ENCODE measurements at places on chromosomes 5 and 9.

DNA sequence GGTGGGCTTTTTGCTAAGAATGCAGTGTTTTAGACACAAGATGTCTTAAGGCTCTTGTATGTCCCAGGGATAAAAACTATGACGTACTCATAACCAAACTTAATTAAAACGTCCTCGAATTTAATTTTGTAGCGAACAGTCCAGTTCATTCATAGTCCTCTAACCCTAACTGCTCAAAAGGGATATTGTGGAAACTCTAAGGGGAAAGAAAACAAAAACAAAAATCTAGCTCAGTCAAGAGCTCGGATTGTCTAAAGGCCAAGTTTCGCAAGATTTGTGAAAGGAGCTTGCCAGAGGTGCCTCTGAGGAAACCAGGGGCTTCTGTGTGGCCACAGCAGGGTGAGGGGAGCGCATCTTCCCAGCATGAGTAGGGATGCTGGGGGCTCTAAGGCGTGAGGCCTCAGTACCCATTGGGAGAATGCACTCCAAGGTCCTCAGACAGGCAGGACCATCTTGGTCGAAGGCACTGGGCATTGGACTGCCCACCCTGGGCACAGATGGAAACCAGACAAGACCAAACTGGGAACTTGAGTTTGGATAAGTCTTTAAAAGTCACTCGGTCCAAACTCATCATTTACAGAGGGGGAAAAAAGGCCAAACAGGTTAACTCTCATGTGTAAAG is 71.8 kb downstream of the PRRT1B start:
- no peak for DNase-seq

DNA sequence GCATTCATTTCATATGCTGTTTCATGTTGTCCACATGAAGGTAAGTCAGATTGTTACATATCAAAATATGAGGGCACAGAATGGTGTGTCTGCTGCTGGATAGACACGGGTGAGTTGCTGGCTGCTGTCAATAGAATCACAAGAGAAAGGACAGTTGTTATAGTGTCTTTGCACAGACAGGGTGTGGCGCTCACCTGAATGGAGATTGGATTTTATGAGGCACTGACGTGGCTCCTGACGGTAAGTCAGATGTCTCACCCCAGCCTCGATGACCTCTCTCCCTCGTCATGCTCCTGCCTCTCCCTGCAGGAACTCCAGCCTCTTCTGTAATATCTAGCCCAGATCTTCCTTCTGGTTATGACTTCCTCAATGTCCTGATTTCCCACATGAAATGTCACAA is 75.4 kb upstream of the SELENOP start:
- DNase-seq = no peak

GRCh38 chr5:6197427-6197826 is 180.9 kb downstream of the MED10 start:
- DNase-seq = no peak

DNA sequence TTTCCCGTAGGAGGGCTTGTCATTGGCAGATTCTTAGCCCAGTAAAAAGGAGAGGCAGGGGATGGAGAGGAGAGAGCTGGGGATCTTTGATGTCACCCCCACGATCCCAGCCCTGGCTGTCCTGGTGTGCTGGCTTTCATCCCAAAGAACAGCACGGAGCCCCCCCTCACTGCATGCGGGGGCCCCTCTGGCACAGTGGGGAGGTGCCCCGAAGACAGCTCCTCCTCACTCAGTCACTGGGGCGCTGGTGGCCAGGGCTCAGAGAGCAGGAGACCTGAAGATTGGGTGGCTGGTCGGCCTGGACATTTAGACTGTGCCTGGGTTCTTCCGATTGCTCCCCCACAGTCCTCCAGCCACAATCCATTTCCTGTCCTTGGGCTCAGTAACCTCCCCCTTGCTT is 207.5 kb downstream of the MELK start:
- DNase-seq = no peak

GRCh38 chr5:97400537-97400936 is 217.5 kb upstream of the RIOK2 start:
- no peak for DNase-seq

GRCh38 chr9:126695701-126696400 is 82.1 kb downstream of the LMX1B start:
- DNase-seq = no peak

GRCh38 chr9:5566054-5566618 is 55.8 kb downstream of the PDCD1LG2 start:
- no peak for DNase-seq

- DNase-seq = no peak
Measured at GRCh38 chr5:3103262-3103811, 351.9 kb upstream of the IRX2 start.

GRCh38 chr5:127802477-127802865 is 99.3 kb downstream of the CCDC192 start:
- DNase-seq = no peak

GRCh38 chr5:160956051-160956450 is 104.0 kb upstream of the ATP10B start:
- DNase-seq = no peak

GRCh38 chr5:126631920-126632319 is 31.2 kb downstream of the PHAX start:
- DNase-seq = no peak

GRCh38 chr9:3650994-3651622 is 125.3 kb upstream of the RFX3 start:
- no peak for DNase-seq

- DNase-seq = no peak
Measured at GRCh38 chr9:450057-450456, 235.4 kb downstream of the DOCK8 start.

DNA sequence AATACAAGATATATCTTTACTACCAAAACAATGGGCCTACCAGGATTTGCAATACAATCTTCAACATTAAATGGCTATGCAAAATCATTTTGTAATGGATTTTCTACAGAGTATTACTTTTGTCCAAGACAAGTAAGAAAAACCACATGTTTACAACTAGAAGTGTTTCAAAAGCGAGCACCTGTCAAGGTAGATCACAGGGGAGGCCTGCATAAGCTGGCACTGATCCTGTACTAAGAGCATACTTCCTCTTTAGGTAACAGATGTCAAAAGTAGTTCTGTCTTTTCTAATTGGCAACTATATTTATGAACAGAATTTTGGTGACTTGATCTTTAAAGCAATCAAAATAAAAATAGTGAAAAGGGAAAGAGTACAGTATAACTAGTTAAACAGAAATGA is 249.0 kb downstream of the MLLT3 start:
- DNase-seq = no peak

DNA sequence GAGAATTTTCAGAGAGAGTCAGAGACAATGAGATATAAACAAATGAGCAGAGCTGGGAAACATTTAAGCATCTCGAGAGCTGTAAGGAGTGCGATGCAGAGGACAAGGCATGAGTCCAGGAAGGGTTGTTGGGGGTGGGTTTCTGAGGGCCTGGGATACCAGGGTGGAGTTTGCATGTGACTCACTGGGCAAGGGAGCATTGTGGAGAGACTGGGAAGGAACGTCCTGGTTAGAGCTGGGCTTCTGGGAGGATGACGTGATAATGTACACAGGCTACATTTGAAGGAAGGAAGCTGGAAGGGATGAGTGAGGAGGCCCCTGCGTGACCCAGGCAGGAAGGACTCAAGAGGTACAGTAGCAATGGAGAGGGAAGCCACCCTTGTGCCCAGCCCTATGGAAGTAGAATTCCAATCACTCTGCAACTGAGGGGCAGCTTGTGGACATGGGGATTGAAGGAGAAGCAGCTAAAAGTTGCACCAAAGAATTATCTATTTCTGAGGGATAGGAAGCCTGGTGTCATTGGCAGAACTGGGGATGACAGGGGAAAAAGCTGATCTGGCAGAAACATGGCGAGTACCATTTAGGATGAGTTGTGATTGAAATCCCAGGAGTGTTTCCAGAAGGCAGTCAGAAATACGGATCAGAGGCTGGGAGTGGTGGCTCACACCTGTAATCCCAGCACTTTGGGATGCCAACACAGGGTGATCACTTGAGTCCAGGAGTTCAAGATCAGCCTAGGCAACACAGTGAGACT is 59.3 kb upstream of the AFAP1L1 start:
- no peak for DNase-seq

Data from bone marrow (tissue), 2 donors.